Adipocyte (in vitro differentiated cells): ENCODE measurements at places on chromosomes 7 and 10.

DNA sequence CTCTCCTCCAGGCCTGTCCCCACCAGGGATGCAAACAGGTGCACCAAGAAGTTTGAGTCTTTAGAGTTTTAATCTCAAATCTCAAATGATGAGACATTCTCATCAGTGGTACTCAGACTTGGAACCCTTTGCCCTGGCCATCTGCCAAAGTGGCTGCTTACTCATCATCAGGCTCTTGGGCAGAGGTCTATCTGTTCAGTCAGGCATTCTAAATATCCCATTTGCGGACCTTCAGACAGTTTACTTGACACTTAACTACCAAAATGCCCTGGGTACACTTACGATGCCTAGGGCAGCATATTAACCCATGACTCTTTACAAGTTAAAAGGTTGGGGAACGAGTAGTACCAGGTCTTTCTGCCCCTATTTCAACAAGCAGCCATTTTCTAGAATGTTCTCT lies 61.2 kb upstream of the YAE1 start:
- DNase-seq: peak; percentile 23

DNA sequence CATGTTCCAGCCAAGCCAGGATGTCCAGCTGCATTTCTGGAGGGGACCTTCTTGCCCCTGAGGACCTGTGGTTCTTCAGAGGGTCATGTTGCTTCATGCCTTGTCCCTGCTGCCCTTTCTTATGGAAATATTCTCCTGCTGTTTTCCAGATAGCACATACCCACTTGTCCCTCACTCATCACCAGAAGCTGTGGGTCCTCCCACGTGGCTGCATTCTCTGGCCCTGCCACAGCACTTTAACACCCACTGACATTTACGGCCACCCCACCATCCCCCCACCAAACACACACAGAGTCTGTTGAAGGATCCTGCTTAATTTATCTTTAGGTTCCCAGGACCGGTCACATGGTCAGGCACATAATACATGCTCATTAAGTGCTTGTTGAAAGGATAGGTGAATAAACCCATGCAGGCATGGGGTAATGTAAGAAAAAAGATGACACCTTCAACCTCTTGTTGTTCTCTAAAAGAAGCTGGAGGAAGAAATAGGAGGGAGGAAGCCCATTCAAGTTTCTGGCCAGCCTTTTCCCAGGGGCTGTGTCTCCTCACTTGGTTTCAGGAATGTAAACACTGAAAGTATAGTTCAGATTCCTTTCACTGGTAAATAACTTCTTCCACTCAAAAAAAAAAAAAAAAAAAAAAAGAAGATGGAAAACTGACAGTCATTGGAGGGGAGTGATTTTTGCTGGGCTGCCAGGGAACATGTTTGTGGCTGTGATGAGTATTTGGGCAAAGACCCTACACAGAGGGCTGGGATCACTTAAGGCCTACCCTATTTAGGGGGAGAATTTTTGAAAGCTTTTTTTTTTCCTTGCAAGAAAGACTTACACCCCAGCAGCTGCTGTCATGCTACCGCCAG lies 19.8 kb upstream of the BMPER start:
- DNase-seq: peak; percentile 32

GRCh38 chr10:128053356-128053755 lies 72.9 kb downstream of the MKI67 start:
- DNase-seq: no peak

DNA sequence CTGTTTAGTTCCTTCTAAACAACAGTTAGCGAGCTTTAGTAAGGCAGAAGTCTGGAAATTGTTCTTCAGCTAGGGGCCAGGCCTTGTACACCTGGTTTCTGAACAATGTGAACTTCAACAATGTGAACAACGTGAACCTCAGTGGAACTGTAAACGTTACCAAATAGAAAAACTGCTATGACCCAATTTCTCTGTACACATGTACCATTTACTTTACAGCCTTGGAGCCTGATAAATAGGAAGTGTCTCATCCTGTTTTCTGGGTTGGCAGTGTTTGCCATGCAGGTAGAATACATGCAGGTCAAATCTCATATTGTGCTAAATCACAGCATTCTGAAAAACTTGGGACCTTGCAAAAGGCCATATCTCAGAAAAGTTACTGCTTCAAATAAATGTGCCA lies 1.6 kb downstream of the STEAP4 start:
- no peak for DNase-seq

- peak; percentile 36 for DNase-seq
These were observed 215.8 kb downstream of the SKAP2 start for GRCh38 chr7:26648554-26648953.

- no peak for DNase-seq
These were observed 49.7 kb downstream of the FAM241B start for GRCh38 chr10:69679736-69680135.

- no peak for DNase-seq
These were observed 5.3 kb upstream of the AGR2 start for GRCh38 chr7:16810112-16810511.

- no peak for DNase-seq
These were observed 238.2 kb downstream of the BUB3 start for GRCh38 chr10:123392182-123392963.

DNA sequence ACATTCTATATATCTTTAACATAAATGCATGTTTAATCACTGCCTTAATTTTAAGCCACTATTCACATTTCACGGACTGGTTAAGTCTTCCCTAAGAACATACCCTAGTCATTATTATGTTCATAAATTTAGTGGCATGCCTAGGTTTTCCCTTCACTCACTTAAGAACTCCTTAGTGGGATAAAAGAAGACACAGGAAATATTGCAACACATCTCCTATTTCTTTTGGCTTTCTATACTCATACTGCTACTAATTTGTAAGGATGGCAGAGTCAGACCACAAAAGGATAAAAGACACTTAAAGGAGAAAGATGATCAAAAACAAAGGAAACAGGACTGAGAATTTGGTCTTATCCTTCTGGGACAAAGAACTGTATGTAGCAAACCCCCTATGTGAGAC lies 951.4 kb downstream of the SORCS3 start:
- DNase-seq: no peak
